ENCODE measurements at places on chromosomes 7 and 10.

DNA sequence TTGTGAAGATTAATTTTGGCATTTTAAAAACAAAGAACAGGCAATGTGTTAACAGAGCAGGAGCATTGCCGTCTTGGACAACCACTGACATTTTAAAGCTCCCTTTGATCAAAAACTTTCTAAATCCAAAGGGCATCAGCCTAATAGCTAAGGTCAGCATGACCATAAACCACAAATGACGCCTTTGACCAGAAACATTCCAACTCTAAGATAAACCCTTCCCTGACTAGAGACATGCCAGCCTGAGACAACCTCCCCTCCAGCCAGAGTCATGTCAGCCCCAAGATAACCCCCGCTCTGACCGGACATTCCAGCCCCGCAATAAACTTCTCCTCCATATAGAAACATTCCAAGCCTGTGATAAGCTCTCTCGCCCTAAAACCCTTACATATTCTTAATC lies 949.4 kb upstream of the POT1 start:
- no peak for DNase-seq

DNA sequence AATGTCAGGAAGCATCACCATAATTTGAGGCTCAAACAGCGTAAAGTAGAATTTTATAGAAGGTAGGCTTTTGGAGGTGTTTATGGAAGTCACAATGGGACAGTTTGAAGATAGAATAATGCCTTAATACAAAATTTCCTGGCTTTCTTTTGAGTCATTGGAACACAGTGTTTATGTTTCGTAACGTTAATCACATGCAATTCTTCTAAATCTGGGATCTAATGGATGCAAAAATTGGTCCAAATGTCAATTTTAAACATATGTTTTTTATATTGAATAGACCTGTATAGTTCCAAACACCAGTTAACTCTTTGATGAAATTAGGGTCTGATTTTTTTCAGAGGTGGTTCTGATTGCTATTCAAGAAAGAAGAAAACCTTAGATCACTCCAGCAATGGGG lies 86.5 kb upstream of the HPS1 start:
- DNase-seq = no peak

DNA sequence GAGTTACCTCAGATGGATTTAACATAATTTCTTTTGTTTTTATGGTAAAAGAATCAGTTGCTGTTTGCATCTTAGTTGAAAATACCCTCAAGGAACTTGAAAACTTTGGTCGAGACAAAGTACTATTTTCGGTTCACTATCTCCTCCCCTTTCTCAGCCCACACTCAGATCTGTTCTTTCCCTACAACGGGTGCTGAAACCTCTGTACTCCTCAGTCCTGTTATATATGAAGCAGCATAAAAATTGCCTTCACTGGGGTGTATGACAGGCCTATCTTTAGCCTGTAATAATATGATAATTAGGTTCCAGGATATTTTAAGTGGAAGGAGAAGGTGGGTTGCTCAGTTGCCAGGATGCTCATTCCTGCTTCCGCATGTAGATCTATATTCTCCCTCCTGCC lies 105.2 kb upstream of the NOBOX start:
- DNase-seq = no peak

DNA sequence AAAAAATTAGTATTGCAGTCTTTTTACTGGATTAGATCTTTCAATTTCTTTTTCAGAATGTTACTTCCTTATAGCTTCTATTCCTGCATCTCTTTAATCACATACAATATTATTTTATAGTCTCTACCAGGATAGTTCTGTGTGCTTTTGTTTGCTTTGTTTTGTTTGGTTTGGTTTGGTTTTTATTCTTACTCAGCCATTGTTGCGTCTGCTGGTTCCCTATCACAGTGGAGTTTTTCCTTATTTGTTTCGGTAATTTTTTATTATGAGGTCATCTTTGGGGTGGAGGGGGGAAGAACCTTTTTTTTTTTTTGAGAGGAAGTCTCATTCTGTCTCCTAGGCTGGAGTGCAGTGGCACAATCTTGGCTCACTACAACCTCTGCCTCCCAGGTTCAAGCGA lies 9.0 kb upstream of the BAIAP2L1 start:
- DNase-seq = no peak

DNA sequence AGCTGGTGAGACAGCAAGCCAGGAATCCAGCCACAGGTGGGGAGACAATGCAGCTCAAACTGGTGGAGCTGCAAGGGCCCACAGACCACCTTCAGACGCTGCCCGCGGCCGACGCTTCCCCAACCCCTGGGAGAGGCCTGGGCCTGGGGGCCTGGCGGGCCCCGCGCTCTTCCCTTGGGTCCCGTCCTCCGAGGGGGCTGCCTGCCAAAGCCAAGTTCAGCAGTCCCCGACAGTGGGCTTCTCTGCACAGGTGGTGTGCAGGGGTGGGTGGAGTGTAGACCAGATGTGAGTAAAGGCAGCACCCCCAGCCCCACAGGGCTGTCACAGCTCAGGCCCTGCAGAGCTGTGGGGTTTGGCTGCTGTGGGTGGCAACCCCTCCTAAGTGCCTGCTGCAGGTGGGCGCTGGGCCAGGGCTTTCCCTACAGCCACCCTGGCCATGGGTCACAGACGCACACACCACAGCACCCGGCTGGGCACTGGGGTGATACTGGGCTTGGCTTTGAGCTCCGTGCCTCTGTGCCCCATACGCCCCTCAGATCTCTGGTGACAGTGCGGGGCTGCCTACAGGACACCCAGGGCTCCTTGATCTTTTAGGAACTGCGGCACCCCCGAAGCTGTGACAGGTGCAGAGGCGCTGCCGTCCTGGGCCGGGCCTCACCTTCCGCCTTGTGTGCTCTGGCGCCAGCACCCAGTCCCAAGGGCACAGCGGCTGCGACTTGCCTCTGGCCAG lies 20.5 kb downstream of the BNIP3 start:
- no peak for DNase-seq

DNA sequence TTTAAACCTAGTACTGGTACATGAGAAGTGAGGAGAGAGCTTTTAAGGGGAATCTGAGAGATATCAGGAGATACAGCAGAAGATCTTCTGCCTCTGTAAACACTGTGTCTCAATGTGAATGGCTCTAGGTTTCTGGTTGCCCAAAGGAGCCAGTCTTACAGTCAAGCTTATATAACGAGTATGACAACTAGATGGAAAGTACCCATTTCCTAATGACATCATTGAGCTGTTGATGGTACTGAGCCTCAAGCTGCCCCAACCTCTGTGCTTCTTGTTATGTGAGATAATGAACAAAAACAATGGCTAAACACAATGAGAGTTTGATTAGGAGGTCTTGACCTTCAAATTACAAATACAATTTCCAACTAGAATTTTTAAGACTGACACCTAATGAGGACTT lies 451.5 kb downstream of the SORCS1 start:
- no peak for DNase-seq

DNA sequence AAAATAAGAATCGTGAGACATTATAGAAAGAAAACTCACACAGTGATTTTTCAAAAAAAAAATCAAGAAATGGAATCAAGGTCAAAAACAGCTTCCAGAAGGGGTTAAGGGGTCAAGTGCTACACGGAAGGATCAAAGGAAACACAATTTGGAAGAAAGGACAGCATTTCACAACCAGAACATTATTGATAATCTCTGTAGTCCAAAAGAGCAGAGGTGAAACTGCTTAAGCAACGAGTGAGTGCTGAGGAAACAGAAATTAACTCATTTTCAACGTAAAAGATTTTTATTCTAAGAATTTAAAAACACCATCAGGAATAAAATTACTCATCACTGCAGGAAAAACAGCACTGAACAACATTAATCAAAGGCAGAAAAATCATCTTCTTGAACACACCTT lies 23.5 kb downstream of the MINDY3 start:
- DNase-seq = no peak

- no peak for DNase-seq
Observed at GRCh38 chr7:15922002-15922401, 235.5 kb upstream of the MEOX2 start.

DNA sequence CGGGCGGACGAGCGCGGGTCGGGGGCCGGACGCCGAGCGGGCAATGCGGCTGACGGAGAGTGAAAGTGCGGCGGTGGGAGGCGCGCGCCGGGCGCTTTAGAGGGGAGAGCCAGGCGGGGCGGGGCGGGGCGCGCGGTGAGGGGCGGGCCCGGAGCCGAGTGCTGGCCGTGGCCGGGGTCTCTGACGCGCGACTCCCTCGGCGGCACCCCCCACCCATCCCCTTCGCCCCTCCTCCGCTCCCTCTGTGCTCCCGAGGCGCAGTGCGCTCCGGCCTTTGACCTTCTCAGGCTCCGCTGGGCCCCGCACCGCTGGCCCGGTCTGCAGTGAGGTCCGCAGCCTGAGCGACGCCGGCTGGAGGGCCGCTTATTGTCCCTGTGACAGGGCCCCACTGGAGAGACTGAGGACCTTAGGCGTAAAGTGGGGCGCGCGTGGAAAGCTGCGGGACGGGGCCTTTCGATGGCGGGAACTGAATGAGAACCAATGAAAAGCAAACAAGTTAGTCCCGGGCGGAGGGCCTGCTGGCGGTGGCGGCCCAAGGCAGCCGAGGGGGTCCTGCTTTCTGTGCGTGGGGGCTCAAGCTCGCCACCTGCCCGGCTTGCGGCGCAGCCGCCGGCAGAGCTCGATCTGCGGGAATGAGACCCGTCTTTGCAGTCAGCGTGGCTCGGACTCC lies at the start of gene CXCL12:
Gene CXCL12 (minus strand): TSS at position 72 of the 670 bp plus-strand sequence. CDS start 92 bp downstream, outside the sequence.
- no peak for DNase-seq

- no peak for DNase-seq
Observed at GRCh38 chr7:94481279-94481678, 28.3 kb upstream of the CASD1 start.

DNA sequence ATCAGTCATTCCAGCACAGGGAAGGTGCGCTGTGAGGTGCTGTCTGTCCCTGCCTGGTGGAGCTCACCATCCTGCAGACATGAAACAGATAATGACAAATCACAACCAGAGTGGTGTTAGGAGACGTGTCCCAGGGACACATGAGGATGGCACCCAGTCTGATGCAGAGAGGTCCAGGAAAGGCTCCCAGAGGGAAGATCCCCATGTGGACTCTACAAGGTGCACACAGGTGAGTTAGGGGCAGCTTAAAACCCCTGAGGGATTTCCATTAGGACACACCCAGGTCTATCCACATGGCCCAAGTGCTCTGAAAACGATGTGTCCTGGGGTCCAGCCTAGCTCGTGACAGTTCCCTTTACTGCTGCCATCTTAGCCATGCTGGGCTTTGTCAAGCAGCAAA lies 91.4 kb downstream of the ADARB2 start:
- DNase-seq = no peak

GRCh38 chr7:151058781-151059366 lies 515 bp upstream of the SLC4A2 start:
- DNase-seq = no peak

- peak; percentile 27 for DNase-seq
Observed at GRCh38 chr10:100878291-100878910, 34.4 kb upstream of the SLF2 start.

DNA sequence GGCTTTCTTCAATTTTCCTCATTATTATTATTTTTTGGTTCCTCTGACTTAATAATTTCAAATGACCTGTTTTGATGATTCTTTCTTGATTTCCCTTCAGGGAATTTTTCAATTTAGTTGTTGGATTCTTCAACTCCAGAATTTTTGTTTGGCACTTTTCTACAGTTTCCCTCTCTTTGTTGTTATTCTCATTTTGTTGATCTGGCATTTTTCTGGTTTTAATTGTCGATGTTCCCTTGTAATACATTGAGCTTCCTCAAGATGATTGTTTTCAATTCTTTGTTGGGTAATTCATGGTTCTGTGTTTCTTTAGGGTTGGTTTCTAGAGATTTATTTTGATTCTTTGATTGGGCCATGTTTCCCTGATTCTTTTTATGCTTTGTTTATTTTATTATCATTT lies 67.8 kb upstream of the DNAJC1 start:
- DNase-seq = no peak

- DNase-seq = no peak
Observed at GRCh38 chr10:132873395-132873794, 69.0 kb downstream of the CFAP46 start.

- no peak for DNase-seq
Observed at GRCh38 chr10:773562-774161, 84.2 kb upstream of the DIP2C start.

- no peak for DNase-seq
Observed at GRCh38 chr7:38568497-38568896, 62.7 kb downstream of the AMPH start.

GRCh38 chr10:119103903-119104653 lies at the start of gene DENND10:
TSS of gene DENND10 (plus strand) at chr10:119104113. CDS start at chr10:119104143, 30 bp downstream.
- DNase-seq = peak; percentile 27

GRCh38 chr10:29970576-29970975 lies 88.8 kb downstream of the JCAD start:
- no peak for DNase-seq

GRCh38 chr10:110568055-110568735 lies 700 bp downstream of the SMC3 start:
- peak; percentile 10 for DNase-seq
